MV-4-11 (cell line): ENCODE measurements at places on chromosomes 3 and 15.

DNA sequence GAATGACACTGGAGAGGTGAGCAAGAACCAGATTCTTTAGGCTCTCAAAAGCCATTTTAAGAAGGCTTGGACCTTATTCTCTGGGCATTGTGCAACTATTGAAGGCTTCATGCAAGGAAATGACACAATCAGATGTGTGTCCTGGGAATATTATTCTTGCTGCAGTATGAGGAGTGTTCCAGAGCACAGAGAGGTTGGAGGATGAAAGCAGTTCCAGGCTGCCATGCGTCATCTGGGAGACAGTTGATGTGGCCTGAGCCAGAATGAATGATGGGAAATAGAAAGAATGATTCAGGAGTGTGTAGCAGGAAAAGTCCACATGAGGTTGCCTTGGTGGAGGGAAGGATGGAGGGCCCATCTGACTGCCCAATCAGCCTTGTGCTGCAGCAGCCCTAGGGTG, 123.1 kb downstream of the CHCHD6 start:
- no peak for DNase-seq

GRCh38 chr3:124974691-124975090, 40.1 kb upstream of the MUC13 start:
- DNase-seq, result no peak

- peak; percentile 71 for DNase-seq
Observed at GRCh38 chr3:144662729-144663128, 691.1 kb downstream of the DIPK2A start.

- DNase-seq, result no peak
Observed at GRCh38 chr3:64681827-64682226, 6.0 kb downstream of the ADAMTS9 start.

DNA sequence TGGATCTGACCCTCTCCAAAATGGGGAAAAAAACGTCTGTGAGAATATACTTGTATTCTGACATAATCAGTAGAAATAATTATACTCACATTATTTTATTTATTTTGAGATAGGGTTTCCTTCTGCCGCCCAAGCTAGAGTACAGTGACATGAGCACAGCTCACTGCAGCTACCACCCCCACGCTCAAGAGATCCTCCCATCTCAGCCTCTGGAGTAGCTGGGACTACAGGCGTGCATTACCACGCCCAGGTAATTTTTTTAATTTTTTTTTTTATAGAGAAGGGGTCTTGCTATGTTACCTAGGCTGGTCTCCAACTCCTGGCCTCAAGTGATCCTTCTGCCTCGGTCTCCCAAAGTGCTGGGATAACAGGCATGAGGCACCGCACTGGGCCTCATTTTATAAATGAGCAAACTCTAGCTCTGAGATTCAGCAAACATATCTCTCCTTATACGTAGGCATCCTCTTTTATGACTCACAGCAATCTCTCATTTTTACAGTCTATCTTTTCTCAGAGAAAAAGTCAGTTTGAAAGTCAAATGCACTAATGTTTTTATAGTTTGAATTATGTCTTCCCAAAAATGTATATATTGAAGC, 989 bp upstream of the VGLL3 start:
- no peak for DNase-seq

GRCh38 chr3:112133626-112134334, 732 bp upstream of the GCSAM start:
- DNase-seq, result no peak

DNA sequence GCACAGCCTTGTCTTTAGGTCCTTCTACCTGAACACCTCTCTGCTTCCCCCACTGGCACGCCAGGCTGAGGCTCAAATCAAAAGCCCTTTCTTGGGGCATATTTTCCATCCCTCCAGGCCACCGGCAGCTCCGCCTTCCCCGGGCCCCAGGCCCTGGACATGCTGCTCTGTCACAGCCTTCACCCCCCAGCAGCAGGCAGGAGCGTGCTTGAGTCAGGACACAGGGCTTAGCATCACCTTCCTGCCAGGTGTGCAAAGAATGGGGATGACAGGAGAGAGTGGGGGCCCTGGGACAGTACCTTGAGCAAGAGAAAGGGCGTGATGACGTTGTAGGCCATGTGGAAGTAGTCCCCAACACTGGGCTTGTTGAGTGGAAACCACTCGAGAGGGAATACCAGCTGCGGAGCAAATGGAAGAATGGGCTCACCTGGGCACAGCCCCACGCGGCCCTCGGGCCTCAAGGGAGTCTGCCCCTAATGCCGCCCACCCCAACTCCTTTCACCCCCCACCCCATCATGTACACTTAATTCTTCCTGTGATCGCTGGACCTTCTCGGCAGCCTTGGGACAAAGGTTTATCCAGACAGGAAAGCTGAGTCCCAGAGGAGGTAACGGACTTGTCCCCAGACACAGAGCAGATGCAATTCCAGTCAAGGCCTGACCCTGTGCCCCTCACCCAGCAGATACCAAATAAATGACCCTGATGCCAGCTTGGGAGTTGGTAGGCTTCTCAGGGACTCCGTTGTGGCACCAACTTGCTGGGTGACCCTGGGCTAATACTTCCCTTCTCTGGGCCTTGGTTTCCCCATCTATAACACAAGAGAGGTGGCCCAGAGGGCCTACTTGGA, 9.1 kb upstream of the CALML4 start:
- DNase-seq, result no peak

GRCh38 chr3:100516838-100517237, 24.4 kb downstream of the TMEM45A start:
- no peak for DNase-seq

GRCh38 chr3:98772022-98772421, 8.9 kb downstream of the ST3GAL6 start:
- no peak for DNase-seq

DNA sequence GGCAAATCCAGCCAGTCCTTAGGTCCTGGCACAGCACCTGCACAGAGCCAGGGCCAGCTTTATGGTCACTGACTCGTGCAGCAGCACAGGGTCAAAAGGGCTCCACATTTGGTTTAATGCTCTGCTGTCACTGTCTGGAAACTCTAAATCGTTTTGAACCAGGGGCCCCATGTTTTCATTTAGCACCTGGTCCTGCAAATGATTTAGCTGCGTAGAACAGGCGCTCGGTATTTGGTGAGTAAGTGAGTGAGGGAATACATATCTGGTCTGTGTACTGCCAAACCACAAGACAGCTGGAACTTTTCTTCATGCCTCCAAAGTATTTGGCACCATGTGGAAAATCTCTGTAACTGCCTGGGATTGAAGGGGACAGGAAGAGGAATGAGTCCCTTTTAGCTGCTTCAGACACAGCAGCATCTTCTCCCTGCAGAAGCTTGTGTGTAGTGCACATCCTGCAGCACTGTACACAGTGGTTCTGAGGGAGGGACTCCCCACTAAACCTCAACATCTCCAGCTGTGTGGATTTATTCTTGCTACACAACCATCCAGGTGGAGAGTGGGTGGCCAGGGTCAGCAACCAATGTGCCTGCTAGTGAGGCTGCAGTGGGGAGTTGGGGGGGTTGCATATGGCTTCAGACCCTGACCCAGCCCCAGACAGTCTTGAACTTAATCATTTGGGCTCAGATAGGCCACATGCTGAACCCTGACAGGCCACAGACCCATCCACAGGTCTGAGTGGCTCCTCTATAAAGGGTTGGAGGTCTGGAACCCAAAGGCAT, 1.1 kb downstream of the SH2D7 start:
- DNase-seq, result no peak

DNA sequence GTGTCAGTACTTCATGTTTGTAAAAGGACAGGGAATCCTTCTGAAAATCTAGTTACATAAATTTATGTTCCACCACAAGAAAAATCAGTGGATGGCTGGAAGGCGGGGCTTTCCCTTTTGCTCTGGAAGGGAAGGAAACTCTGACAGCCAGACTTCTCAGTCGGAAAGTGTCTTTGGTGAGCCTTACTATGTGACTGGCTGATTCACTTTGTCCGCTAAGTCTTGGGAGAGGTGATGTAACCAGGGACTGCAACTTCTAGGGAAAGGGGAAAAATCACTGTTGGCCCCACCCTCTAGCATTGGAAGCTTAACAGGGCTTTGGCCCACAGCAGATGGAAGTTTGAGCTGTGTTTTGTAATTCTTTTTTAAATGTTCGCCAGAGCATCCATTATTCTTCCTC, 281.4 kb upstream of the CTDSPL start:
- DNase-seq, result no peak

GRCh38 chr3:174869448-174869847, 10.3 kb downstream of the NAALADL2 start:
- no peak for DNase-seq

DNA sequence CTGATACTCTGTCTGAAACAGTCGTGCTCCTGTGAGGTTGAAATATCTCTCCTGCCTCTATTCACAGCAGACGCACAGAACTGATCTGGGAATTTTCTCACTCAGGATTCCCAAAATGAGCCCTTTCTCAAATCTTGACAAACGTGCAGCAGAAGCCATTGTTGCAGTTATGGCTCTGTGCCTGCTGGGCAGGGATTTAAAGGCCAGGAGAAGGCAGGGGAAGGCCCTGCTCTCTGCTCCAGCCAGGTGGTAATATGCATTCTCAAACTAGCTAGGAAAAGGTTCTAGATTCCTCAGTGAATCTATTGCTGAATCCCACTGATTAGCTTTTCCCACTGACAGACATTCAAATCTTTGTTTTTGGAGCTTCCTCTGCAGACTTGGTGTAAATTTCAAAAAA, 2.2 kb downstream of the MINAR1 start:
- no peak for DNase-seq

- DNase-seq, result no peak
Observed at GRCh38 chr15:42154212-42154941, 2.1 kb downstream of the PLA2G4F start.

DNA sequence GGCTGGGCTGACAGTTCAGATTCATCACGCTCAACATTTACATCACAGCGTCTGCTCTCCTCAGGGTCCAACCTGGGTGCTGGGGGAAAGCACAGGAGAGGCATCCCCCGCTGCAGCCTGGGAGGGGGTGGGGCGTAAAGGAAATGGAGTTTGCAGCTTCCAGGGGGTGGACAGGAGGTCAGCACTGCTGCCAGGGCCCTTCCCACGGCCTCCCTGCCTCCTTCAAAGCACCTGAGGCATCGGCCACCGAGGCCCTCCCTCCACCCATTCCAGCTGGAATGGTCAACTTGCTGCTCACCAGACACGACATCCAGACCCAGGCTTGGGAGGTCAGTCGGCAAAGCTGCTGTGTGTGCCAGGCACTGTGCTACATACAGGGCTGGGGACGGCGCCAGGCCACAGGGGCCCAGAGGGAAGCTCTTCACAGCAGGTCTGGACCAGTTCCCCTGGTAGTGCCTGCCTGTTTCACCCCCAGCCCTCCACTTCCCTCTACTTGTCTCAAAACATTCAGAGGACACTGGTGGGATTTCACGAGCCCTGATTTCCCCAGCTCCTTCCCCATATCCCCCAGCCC, 120.7 kb downstream of the ANP32A start:
- DNase-seq, result peak; percentile 4

- DNase-seq, result no peak
Observed at GRCh38 chr3:59185591-59186369, 136.0 kb upstream of the CFAP20DC start.

DNA sequence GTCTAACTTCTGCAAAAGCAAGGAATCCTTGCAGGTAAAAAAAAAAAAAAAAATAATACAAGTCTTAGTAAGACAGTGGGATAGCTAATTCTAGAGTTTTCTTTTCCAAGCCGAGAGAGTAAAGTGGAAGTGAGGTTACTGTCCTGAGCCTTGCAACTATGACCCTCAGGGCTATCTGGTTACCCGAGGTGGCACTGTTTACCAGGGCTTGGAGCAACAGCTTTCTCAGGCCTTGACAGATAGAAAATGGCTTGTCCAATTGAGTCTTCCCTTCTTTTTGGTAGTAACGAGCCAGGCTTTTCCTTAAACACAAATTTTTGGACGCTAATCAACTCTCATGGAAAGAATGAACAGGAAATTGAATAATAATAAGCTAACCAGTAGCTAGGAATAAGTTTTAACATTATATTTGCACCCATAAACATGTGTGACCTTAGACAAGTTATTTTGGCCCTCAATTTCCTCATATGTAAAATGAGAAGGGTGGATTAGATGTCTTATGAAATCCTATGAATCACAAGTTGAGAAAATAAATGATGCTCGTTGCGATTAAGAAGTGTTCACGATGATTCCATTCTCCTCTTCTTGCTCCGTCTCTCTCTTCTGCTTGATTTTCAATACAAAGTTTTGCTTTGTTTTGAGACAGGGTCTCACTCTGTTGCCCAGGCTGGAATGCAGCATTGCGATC, 236.9 kb upstream of the KBTBD8 start:
- DNase-seq, result no peak

- DNase-seq, result no peak
Observed at GRCh38 chr15:90823455-90823974, 44.9 kb upstream of the FURIN start.

- no peak for DNase-seq
Observed at GRCh38 chr3:65767551-65767950, 271.2 kb downstream of the MAGI1 start.

DNA sequence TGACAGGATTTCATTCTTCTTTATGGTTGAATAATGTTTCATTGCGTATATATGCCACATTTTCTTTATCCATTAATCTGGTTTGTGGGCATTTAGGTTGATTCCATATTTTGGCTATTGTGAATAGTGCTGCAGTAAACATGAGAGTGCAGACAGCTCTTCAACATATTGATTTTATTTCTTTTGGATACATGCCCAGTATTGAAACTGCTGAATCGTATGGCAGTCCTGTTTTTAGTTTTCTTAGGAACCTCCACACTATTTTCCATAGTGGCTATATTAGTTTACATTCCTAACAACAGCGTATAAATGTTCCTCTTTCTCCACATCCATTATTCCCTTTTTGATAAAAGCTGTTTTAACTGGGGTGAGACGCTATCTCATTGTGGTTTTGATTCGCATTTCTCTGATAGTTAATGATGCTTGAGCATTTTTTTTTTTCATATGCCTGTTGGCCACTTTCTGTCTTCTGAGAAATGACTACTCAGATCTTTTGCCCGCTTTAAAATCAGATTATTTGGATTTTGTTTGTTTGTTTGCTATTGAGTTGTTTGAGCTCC, 21.7 kb downstream of the AQP9 start:
- DNase-seq, result no peak

GRCh38 chr3:37729119-37729518, 132.6 kb upstream of the CTDSPL start:
- DNase-seq, result no peak

GRCh38 chr3:8443829-8444791, 57.5 kb upstream of the LMCD1 start:
- DNase-seq, result no peak

DNA sequence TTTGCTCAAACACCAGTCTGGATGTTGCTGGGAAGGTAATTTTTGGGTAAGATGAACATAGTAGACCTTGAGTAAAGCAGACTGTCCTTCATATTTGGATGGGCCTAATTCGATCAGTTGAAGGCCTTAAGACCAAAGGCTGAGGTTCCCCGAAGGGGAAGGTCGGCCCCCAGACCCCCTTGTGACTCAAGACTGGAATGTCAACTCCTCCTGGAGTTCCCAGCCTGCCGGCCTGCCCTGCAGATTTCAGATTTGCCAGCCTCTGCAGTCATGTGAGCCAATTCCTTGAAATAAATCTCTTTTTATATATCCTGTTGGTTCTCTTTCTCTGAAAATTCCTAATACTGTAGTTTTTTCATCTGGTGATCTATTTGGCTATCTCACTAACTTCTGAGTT, 146.5 kb downstream of the APBA2 start:
- no peak for DNase-seq

GRCh38 chr3:81823882-81824395, 62.5 kb upstream of the GBE1 start:
- peak; percentile 79 for DNase-seq
